MV-4-11 (cell line): ENCODE measurements at places on chromosomes 13 and 19.
A peak's percentile ranks its signal among the peaks of the same experiment; 100 is the strongest.

GRCh38 chr13:94327318-94327717 is 152.2 kb downstream of the DCT start:
- no peak for DNase-seq

GRCh38 chr19:8302357-8302691 is 5.8 kb downstream of the CD320 start:
- no peak for DNase-seq

GRCh38 chr19:21593502-21593901 is 88.1 kb downstream of the ZNF429 start:
- DNase-seq, result no peak

- DNase-seq, result no peak
Observed at GRCh38 chr13:60392131-60392530, 4.9 kb upstream of the TDRD3 start.

DNA sequence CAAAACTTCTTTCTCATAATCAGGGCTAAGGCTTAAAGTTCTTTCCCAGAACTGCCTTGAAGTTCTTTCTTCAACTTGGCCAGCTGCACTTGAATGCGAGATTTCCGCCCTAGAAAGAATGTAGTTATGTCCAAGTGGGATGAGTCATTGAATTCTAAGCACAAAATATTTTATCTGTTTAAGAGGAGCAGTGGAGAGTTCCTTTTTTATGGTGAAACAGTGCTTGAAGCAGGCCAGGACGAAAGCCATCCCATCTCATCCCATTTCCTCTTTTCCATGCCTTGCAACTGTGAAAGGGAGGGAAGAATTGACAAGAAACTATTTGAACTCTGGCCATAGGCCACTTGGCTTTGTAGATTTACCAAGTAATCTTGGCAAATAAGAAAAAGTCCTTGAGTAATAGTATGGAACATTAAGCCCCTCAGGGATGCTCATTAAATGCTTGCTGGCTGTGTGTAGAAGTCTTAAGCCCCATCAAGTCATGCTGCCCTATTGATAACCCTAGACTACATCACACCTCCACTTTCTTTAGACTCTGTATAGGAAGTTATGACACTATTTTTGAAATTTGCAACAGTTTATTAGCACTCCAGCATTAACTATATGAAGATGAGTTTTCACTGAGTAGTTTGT is 174.5 kb downstream of the KCTD12 start:
- DNase-seq, result peak; percentile 98

DNA sequence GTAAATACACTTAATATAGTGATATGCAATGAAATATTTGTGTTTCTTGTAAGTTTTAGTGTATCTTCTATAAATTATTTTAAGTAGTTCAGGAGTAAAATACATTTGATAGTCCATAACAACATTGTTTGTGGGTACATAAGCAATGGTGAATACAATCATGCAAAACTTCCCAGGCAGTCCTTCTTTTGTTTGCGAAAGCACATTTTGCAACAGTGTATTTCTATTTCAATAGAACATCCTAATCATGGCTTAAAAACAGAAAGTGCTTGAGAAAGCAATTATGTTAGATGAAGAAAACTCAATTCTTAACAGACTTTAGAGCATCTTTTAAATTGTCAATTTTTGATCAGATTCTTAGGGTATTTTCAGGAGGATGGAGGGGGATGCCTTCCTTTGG is 155.6 kb downstream of the POSTN start:
- no peak for DNase-seq

DNA sequence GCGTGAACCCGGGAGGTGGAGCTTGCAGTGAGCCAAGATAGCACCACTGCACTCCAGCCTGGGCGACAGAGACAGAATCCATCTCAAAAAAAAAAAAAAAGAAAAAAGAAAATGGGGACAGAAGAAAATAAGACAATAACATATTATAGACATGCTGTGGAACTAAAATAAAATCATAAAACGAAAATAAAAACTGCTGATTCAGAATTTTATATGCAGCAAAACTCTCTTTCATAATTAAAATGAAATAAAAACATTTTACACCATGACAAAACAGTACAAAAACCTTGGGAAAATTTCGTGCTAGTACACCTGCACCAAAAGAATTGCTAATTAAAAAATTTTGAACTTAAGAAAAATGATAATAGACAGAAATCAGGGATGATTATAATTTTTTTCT is 2245.1 kb downstream of the PCDH9 start:
- DNase-seq, result no peak

DNA sequence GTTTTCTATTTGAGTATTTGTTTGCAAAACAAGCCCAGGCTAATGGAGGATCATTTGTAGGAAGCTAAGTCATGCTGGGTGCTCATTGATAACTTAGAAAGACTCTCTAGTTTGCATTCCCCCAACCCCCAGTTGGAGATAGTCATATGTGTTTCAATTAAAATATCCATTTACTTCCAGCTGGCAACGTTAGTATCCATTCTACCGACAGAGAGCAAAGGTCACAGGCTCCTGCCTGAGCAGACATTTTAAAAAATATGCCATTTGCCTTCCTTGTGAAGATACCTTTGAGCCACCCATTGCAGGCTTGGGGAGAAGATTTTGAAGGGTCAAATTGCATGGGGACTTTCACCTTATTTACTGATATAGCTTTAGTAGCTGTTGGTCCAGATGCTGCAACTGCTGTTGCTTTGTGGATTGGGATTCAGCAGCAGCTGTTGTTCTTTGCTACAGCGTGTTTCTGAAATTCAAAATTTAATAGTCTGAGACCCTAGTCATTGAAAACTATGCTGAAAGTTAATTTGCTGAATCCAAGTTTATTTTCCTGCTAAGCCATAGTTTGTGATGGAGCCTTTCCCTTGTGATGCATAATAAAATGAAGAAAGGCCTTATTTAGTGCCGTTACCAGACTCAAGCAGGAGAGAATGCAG is 335.1 kb downstream of the GPC6 start:
- DNase-seq, result no peak

DNA sequence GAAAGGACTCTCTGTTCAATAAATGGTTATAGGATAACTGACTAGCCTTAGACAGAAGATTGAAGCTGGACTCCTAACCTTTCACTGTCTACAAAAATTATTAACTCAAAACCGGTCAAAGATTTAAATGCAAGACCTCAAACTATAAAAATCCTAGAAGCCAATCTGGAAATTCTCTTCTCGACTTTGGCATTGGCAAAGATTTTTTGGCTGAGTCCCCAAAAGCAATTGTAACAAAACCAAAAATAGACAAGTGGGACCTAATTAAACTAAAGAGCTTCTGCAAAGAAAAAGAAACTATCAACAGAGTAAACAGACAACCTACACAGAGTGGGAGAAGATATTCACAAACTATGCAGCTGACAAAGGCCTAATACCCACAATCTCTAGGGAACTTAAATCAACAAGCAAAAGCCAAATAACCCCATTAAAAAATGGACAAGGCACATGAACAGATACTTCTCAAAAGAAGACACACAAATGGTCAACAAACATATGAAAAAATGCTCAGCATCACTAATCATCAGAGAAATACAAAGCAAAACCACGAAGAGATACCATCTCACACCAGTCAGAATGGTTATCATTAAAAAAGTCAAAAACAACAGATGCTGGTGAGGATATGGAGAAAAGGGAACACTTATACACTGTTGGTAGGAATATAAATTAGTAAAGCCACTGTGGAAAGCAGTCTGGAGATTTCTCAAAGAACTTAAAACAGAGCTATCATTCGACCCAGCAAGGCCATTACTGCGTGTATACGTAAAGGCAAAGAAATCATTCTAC is 266.3 kb downstream of the DNAJC15 start:
- no peak for DNase-seq

DNA sequence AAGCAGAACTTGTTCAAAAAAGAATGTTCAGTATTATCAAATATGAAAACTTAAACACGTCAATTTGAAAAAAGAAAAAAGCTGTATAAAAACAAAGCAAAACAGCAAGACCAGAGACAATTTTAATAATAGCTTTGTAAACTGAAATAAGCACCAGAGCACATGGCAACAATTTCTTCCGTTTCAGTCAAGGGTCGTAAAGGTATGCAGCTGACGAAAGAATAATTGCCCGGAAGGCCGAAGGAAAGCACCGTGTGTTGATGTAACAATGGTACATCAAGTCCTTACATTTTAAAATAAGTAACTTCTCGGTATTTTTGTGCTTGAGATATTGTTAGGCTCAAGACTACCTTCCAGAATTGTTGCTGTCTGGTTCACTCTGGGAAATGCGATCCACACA is 1.7 kb downstream of the PROSER1 start:
- DNase-seq, result no peak

DNA sequence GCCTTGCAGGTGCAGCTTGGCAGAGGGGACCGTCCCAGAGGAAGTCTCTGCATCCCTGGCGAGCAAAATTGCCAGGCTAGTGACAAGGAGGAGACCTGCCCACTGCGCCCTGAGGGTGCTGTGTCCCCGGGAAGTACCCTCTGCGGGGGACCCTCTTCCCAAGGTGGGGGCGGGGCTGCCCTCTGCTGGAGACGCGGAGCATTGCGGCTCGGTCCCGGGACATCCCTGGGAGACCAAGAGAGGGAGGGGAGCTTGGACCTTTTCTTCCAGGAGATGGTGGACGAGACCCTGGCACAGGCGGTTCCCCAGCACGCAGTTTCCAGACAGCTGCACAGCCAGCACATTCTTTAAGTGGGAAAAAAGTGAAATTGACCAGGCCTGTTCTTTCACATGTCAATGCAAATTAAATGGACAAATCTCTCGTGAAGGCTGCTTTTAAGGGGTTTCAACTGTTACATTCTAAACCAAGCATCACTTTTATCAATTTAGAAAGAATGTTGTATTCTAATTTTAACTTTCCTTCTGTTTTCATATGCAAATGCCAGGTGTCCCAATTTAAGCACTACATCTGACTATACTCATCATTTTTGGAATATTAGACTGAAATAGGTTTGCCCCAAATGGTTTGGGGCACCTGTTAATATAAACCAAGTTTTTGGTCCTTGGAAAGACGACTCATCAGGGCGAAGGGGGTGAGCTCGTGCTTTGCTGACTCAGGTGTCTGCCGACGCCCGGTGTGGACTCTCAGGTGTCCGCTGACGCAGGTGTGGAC is 60.7 kb downstream of the MCF2L start:
- no peak for DNase-seq

DNA sequence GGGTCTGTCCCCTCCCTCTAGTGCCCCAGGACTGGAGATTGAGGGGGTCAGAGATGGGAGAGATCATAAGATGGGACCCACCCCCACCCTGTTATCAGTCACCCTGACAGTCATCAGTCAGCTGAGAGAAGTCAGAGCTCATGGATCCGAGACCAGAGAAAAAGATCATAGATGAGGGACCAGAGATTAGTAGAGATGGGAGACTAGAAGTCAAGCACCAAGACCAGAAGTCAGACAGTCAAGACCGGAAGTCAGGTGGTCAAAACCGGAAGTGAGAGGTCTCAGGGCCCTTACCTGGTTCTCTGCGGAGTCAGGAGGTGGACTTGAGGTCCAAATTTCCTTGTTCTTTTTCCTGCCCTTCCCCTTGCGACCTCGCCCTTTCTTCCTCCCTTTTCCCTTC is 7.0 kb downstream of the COL5A3 start:
- no peak for DNase-seq

GRCh38 chr19:33430674-33431277 is 57.3 kb downstream of the CEBPG start:
- DNase-seq, result peak; percentile 49

DNA sequence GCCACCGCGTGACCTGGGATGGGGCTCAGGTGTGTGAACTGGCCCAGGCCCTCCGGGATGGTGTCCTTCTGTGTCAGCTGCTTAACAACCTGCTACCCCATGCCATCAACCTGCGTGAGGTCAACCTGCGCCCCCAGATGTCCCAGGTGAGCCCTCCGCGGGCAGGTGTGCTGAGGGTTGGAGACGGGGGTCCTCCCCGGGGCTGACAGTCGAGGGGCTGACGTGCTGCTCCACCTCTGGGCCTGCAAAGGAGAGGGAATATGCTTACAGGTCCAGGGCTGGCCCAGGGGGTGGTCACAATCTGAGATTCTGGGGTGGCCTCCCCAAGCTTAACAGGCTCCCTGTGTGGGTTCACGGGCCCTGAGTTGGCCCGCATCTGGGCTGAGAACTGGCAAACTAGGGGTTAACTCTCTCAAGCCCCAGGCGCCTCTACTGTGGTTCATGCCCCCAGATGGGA is 386 bp downstream of the VAV1 start:
- no peak for DNase-seq

GRCh38 chr13:82800391-82800790 is 1081.9 kb downstream of the SLITRK1 start:
- DNase-seq, result no peak

DNA sequence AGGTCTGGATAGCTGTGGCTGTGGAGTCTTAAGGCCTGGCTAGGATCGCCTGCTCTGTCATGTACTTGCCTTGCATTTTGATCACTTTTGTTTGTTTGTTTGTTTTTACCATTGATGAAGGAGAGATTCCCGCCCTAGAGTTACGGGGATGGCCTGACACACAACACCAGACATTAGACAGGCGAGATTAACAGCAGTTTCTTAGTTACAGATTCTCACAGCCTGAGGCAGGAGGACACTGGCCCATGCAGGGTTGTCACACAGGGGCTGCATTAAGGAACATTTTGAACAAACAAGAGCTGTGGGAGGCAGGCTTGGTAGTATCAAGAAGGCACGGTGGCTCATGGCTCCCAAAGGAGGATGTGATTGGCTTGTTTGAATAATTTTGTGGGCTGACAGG is 291.8 kb downstream of the HS6ST3 start:
- DNase-seq, result no peak

DNA sequence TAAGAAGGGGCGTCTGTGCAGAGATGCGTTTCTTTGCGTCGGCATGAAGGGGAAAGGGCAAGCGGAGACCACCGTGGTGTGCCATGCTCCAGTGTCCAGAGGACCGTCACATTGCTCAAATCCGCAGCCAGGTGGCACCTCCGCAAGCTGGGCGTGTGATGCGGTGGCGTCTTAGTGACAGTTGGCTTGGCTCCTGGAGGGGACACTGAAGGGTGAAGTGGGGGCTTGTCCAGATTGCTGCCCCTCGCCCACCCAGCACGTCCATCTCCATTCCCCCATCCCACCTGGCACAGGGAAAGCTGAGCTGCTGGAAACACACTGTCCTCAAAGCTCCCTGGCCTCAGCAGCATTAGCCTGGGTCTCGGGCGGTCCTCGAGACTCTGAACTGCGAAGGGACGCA is 135.3 kb downstream of the SOX1 start:
- no peak for DNase-seq

GRCh38 chr13:106351251-106351650 is 184.2 kb downstream of the EFNB2 start:
- no peak for DNase-seq

DNA sequence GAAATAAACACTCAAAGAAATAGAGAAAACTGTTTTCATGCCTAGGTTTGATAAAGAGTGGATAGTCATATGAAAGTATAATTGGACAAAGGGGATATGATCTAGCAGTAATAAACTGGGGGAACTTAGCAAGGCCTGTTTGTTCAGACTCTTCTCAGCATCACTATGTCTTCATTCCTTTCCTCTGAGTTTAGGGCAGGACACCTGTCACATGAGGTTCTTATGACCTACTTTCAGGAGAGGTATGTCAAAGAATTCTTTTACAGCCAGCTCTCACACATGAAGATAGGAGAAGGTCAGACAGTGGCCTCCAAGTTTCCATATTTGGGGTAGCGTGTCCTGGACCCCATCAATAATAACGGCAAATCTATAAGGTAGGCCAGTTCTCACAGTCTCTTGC is 11.4 kb upstream of the RFXAP start:
- no peak for DNase-seq

- no peak for DNase-seq
Observed at GRCh38 chr13:74910415-74910814, 571.6 kb downstream of the TBC1D4 start.

- DNase-seq, result no peak
Observed at GRCh38 chr13:44768775-44769581, 192.8 kb upstream of the TSC22D1 start.
